ENCODE measurements at places on chromosomes 6 and 20.

GRCh38 chr20:47055699-47056369 is 161.2 kb downstream of the EYA2 start:
- DNase-seq, result no peak

GRCh38 chr6:168370310-168370991 is 50.9 kb upstream of the DACT2 start:
- peak; percentile 82 for DNase-seq

- DNase-seq, result no peak
Observed at GRCh38 chr6:132058975-132059374, 107.8 kb upstream of the CCN2 start.

DNA sequence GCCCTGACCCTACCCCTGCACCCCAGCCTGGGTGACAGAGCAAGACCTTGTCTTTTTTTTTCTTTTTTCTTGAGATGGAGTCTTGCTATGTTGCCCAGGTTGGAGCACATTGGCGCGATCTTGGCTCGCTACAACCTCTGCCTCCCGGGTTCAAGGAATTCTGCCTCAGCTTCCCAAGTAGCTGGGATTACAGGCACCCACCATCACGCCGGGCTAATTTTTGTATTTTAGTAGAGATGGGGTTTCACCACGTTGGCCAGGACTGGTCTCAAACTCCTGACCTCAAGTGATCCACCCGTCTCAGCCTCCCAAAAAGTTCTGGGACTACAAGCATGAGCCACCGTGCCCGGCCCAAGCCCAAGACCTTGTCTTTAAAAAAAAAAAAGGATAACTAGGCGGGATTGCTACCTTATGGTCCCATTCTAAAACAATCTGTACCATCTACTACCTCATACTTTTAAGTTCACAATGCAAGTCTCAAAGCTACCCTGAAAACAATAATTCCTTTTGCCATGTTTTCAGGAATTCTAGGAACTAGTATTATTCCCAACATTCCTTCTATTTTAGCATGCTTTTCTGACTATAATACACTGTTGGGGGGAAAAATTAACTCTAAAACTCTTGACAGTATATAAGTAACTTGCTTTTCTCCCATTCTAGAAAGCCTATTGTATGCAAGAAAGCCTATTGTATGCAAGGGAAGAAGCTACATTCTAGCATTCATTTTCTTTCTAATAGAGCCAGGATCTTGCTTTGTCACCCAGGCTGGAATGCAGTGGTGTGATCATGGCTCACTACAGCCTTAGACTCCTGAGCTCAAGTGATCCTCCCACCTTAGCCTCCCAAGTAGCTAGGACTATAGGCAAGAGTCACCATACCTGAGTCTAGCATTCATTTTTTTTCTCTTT is 6.6 kb downstream of the TUBB start:
- peak; percentile 36 for DNase-seq

GRCh38 chr6:37865504-37865903 is 46.0 kb downstream of the ZFAND3 start:
- DNase-seq, result no peak

DNA sequence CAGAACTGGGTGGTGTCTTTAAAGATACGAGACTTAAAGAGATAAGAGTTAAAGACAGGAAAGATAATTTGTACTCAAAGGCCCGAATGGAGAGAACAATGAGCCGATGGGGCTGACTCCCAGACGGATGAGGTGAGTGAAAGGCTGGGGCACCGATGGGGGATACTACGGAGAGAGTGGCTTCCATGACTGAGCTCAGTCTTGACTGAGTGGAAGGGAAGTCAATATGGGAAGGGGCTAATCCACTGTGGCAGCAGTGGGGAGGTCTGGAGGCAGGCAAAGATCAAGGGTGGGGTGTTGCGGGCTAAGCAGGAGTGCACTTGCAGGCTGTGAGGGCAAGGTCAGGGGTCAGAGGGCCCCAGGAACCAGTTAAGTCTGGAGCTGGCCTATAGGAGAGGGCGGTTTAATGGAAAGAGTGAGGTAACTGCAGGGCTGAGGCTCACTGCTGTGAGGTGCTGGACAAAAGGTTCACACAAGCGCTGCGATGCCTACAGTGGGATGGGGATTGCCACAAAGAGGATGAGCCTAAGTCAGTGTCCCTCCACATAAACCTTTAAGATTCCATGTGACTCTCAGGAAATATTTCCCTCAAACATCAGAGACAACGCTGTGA is 42.1 kb downstream of the FAXC start:
- no peak for DNase-seq

DNA sequence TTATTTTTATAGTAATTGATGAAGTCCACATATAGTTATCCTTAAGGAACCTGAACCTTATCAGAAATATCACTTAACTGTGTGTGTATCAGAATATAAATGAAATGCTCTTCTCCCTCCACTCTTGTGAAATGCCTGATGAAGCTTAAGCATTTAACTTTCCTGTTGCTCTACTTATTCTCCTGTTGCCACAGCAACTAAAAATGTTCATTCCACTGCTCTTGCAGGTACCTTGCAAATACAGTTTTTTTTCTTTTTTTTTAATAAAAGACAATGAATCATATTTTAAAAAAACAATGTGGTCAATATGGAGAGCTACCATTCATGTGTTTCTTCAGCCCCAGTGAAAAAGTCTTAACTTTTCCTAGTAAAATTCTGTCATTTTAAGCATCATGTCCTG is 210.3 kb downstream of the RFPL4B start:
- DNase-seq, result no peak

DNA sequence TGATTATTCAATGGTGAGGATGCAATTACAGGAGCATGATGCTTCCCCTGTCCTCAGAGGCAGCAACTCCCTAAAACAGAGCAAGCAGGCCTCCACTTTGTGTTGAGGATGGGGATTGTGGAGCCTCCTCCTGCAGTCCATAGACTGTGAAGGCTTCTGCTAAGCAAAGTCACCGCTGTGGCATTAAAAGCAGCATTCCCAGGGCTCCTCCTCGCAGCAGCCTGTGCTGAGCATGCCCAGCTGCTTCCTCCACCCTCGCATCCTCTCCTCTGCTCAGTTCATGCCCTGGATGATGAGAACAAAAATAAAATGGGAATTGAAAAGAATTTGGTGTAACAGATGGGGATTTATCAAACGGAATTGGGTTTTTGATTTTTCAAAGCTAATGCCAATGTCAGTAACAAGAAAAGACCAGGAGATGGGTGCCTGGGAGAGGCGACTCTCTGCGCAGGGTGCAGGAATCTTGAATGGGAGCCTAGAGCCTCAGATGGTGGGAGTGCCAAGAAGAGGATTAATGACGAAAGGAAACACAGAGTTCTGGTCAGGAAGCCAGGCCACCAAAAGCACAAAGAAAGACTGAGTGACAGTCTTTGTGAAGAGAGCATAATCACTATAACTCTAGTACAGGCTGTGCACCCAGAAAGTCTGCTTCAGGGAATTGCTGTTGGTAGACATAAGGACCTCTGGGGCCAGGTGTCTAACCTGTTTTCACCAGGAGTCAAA is 347.6 kb downstream of the TPBG start:
- DNase-seq, result no peak

- no peak for DNase-seq
Observed at GRCh38 chr20:32772046-32772445, 9.9 kb downstream of the DNMT3B start.

DNA sequence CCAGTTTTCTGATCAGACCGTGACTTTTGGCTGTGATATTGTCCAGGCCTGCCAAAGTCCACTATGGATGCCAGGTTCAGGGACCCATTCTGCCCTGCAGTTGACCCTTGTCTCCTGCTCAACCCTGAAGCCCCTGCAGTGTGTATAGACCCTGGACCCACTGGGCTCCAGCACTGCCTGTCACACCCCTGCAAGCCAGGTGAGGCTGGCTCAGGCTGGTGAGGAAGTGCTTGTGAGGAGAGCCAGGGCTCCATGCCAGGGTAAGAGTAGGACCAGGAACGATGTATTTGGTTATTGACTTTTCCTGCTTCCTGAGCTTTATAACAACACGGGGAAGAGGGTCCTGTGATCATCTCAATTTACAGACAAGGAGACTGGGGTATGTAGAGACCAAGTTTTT is 19.1 kb upstream of the CD93 start:
- DNase-seq, result no peak

- DNase-seq, result no peak
Observed at GRCh38 chr6:170234419-170234818, 56.5 kb downstream of the DLL1 start.

DNA sequence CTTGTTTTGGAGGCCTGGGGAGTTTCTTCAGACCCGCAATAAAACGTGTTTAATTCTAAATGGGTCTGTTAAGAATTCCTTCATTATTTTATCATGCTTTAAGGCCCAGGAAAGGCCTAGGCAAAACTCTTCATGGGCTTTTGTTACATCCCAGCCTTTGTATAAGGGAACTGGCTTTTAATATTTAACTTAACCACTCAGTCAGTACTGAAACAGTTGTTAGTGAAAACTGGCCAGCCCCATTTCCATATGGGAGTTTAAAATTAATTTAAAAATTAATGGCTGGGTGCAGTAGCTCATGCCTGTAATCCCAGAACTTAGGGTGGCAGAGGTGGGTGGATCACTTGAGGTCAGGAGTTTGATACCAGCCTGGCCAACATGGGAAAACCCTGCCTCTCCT is 213.2 kb upstream of the FKBP1C start:
- no peak for DNase-seq

GRCh38 chr6:111921103-111921502 is 47.9 kb upstream of the FYN start:
- no peak for DNase-seq

DNA sequence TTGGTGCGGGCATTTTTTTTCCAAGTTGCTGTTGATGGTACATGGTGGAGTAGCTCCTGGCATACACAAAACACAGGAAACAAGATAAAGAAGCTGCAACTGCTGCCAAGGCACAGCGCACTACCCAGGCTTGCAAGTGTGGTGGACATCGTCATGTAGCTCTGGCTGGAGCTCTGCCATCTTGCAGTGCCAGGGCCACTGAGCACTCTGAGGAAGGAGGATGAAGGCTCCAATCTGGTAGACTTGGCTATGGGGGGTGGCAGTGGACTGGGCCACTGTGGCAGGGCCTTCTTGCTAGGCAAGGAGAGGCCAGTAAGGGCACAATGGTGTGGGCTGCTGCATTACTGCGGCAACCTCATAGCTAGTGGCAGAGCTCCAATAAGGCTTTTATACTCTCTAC is 263.5 kb downstream of the CENPW start:
- no peak for DNase-seq

DNA sequence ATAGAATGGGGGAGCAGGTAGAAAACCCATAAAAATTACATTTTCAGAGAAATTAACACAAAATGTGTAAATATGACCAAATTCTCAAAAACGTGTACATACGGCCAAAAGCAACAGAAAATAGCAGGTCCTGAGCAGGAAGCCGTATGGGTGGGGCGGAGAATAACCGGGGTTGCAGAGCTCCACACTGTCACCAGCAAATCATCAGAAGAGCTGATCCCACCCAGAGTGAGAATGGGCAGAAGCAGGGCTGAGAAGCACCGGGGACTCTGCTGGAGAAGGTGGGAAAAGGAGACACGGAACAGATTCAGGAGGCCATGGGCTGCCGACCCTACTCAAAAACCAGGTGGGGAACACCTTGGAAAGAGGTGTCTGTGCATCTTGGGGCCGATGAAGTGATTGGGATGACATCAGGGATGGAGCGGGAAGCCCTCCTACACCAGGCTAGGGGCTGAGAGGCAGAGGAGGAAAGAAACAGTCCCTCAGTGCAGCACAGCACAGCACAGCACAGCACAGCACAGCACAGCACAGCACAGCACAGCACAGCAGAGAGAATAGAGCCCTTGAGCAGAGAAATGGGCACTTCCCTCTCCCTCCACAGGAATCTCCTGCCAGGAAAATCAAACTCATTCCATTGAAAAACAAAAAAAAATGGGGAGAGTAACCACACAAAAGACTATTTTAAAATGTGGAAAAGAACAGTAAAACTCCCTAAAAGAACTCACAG is 22.3 kb downstream of the STX7 start:
- DNase-seq, result no peak

DNA sequence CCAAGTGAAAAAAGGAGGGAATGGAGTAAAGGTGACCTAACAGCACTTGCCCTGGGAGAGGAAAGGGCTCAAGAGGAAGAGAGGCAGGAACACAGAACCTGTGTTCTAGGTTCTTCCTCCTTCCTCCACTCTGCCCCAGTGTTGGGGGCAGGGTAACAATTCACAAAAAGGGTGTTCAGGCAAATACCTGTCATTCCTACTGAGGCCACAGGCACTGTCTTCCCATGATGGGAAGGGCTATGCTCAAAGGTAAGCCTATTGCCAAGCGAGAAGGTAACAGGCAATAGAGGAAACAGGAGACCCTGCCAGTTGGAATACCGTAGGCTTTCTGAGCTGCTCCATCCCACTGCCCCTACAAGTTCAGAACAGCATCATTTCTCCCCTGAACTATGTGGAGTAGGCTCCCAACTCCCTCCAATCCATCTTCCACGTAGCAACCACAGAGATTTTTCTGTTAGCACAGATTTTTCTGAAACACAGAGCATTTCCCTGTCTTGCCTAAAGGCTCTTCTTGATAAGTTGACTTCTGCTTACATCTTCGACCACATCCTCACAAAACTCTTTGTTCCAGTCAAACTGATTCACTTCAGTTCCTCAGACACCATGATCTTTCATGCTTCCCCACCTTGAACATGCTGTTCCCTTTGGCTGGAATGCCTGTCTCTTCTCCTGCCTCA is 2.7 kb downstream of the AGPAT1 start:
- DNase-seq, result no peak

GRCh38 chr6:158445426-158446085 is 114.3 kb upstream of the TMEM181 start:
- no peak for DNase-seq

GRCh38 chr6:16097382-16098171 is 31.3 kb upstream of the MYLIP start:
- DNase-seq, result no peak

- DNase-seq, result no peak
Observed at GRCh38 chr6:37641546-37641945, 56.1 kb downstream of the MDGA1 start.

- DNase-seq, result no peak
Observed at GRCh38 chr20:32004963-32005362, 5.3 kb upstream of the CCM2L start.

- no peak for DNase-seq
Observed at GRCh38 chr6:136579800-136580199, 29.6 kb upstream of the MAP7 start.

DNA sequence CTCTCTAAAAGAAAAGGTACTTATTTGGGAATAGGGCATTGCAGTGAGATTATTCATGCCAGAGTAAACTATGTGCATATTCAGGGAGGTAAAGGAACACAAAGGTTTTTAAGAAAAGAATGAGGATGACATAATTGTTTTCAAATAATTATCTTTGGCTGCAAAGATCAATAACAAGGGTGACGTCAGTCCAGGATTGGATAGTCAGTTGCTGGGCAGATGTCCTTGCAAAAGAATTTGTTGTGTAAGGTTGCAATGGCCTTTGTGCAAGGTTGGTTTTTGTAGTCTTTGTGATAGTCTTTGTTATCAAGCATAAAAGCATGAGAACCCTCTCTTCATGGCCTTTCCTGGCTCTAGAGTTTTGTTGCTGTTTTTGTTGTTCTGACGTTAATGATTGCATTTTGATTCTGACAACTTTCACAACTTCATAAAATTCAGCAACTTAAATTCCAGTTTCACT is 17.7 kb downstream of the LOC128125822 start:
- DNase-seq, result no peak

GRCh38 chr6:110446405-110446804 is 30.0 kb downstream of the SLC22A16 start:
- no peak for DNase-seq

Measured in stimulated activated CD4-positive, alpha-beta T cell treated with anti-CD3 and anti-CD28 coated beads, Interleukin-2, amount 100 ng/mL, for 24 hours (primary cell).